ENCODE measurements at places on chromosomes 1 and 21.

DNA sequence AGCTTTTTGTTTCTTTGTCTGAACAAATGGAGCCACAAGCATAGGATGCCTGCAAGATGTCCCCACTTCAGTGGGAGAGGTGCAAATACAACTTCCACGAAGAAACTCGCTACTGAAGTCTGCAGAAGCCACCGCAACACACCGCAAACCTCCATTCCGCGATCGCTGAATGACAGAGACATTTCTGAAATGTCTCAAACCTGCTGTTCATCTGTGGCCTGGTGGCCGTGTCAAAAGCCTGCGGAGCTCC, 1.0 kb downstream of the TP53BP2 start:
- DNase-seq = peak; percentile 57

DNA sequence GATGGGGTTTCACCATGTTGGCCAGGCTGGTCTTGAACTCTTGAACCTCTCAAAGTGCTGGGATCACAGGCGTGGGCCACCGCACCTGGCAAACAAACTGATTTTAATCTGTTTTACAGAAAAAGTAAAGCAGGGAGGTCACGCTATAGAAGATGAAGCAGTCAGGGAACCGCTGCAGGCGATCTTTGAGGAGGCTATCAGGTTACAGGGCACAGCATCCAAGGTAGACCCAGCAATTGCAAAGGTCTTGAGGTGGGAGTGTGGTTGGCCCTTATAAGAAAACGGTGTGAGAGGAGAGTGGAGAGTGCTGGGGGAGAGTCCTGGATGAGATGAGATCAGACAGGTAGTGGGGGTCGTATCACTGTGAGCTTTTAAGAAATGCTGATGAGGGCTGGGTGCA, 2.6 kb upstream of the TMCO4 start:
- DNase-seq = no peak

GRCh38 chr1:207603777-207604176, 41.2 kb upstream of the CR1L start:
- no peak for DNase-seq

DNA sequence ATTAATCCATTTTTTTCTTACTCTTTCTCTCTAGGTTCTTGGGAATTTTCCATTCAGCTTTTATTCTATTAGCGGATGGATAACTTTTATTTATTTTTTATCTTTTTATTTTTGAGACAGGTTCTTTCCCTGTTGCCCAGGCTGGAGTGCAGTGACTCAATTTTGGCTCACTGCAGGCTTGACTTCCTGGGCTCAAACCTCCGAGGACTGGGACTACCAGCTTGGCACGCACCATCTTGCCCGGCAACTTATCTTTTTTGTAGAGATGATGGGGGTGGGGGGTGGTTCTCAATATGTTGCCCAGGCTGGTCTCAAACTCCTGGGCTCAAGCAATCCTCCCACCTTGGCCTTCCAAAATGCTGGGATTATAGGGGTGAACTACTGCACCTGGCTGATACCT, 36.1 kb upstream of the CHIT1 start:
- no peak for DNase-seq

DNA sequence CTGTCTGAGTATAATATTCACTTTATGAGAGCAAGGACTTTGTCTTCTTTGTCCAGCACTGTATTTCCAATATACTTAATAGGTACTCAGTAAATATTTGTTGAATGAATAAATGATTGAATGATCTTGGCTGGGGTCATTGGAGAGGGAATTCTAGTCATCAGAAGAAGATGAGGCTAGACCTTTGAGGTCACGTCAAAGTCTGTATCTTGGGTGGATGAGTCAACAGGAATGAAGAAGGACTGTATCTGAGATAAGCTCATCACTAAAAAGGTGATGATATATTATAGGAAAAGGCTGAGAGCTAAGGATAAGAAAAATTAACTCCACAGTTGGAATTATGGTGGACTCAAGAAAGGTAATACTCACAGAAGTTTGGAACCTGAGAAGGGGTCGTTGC, 125.1 kb upstream of the MAGI3 start:
- no peak for DNase-seq

DNA sequence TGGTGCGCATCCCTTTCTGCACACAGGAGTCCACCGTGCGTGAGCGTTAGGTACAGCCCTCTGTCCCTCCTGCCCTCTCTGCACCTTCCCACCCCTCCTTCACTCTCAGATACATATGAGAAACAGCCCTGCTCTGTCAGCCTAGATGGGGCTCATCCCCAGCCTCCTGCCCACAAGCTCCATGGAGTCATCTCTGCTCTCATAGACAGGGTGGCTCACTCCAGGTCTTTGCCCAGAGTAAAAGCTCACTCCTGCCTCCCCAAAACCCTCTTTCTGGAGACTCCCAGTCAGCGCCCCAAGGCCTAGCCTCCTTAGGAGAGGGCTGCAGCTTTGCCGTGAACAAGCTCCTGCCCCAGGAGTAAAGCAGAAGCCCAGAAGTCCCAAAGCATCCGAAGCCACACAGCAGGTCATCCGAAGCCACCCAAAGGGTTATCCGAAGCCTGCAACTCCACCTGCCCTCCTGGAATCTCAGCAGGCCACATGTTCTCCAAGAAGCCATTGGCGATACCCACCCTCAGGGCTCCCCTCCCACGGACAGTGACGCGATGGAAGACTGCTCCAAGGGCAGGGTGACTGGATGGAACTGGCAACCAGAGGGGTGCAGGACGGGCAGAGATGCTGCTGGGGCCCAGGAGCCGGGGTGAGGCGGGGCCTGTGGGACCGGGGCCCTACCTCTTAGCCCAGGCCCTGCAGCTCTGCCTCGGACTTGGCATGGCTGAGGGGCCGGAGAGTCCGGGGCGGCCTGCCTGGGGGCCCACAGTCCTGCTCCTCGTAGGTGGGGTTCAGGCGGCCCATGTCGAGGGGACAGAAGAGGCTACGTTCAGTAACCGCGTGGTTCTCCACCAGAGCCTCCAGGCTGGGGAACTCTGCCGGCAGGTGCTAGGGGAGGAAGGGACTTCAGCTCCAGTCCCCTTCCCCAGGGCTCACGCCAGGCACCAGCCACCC, 3.6 kb upstream of the KIF17 start:
- DNase-seq = no peak

GRCh38 chr21:45302082-45303061, 14.7 kb upstream of the POFUT2 start:
- no peak for DNase-seq

DNA sequence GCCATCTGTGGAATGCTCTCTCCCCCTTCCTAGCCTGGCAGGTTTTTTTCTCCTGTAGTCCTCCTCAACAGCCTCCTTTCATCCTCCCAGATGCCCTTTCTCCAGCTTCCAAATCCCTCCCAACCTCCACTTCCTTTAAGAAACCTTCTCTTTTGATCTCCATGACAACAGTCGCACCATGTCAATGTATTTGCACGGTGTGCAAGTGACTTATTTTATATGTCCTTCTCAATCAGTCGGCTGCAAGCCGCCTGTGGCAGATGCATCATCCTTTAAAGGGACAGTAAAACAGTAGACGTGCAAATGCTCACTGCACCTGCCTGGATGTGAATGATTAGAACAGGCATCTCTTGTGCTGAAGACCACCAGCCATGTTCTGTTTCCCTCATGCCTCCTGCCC, 285.2 kb downstream of the PCP4 start:
- no peak for DNase-seq

DNA sequence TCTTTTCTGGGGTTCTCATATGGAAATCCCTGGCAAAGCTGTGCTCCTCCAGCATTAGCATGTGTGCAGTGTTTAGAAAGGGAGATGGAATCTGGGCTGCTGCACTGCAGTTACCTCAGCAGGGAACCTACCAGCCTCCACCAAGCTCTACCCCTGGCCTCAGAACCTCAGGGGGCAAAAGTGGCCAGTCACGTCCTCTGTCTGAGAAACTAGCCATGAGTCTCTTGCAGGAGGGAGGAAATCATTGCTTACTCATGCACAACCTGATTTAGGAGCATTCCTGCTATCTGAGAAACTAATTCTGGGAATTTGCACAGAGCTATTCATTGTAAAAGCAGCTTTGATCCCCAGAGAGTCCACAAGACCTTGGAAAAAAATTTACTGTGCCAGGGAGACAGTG, 80.6 kb upstream of the IPO9 start:
- no peak for DNase-seq

DNA sequence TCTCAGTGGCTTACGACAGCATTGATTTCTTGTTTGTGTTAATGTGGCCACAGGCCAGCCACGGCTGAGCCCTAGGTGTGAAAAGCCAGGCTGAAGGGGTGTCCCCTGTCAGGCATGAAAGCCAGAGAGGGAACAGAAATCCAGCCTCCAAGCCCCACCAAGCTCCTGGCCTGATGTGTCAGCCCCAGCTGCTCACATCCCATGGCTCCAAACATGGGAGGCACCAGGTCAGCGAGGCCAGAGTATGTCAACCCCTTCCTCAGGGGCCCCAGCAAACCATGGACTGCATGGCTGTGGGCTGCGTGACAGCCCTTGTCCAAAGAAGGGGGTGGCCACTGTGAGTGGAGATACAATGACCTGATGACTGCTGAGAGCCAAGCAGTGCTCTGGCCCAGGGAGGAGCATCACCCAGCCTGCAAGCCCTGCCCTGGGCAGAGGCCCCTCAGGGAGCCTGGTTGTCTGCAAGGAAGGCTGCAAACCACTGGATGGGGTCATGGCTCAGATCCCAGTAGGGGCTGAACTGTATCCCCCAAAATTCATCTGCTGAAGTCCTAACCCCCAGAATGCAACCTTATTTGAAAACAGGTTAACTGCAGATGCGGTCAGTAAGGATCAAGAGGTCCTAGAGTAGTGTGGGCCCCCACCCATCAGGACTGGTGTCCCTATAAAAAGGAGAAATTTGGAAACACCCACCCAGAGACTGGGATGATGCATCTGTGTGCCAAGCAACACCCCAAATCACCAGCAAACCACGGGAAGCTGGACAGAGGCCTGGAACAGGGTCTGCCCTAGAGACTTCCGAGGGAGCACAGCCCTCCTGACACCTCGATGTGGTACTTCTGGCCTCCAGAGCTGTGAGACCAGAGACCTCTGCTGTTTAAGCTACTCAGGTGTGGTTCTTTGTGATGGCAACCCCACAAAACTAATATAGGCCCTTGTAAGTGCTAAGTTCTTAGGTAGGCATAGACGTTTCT, 3.3 kb upstream of the MX2 start:
- no peak for DNase-seq

DNA sequence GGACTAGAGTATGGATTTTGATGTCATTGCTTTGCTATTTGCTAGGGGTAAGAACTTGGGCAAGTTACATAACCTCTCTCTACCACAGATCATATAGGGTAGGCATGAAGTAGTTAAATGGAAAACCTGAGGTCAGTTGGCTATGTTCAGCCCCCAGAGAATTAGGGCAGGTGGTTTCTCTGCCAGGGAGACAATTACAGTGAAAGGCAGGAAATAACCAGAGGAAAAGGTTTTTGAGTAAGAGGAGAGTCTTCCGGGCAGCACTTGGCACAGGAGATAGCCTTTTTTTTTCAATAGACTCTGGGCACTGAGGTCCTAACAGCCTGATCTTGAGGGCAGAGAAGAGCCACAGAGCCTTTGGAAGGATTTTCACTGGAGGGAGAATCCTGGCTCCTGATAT, 16.7 kb upstream of the SERBP1 start:
- DNase-seq = no peak

DNA sequence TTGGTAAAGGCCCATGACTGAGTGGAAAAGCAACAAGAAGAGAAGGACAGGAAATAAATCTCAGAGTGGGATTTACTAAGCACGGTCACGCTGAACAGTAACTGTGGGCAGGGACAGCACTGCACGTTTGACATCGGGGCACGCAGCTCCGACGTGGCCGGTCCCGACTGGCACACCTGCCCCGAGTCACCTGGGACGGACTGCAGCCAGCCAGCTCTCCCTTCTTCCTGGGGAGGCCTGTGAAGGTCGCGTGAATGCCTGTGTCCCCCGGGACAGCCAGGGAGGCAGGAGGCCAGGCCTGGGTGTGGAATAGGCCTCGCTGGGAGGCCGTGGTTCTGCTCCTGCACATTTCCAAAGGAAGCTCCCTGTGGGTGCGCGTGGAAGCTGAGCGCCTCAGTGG, 140.2 kb downstream of the PRDM16 start:
- no peak for DNase-seq

DNA sequence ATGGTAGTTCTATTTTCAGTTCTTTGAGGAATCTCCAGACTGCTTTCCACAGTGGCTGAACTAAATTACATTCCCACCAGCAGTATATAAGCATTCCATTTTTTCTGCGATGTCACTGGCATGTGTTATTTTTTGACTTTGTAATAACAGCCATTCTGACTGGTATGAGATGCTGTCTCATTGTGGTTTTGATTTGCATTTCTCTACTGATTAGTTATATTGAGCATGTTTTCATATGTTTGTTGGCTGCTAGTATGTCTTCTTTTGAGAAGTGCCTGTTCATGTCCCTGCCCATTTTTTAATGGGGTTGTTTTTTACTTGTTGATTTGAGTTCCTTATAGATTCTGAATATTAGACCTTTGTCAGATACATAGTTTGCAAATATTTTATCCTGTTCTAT, 87.9 kb downstream of the RPS6KC1 start:
- peak; percentile 4 for DNase-seq

DNA sequence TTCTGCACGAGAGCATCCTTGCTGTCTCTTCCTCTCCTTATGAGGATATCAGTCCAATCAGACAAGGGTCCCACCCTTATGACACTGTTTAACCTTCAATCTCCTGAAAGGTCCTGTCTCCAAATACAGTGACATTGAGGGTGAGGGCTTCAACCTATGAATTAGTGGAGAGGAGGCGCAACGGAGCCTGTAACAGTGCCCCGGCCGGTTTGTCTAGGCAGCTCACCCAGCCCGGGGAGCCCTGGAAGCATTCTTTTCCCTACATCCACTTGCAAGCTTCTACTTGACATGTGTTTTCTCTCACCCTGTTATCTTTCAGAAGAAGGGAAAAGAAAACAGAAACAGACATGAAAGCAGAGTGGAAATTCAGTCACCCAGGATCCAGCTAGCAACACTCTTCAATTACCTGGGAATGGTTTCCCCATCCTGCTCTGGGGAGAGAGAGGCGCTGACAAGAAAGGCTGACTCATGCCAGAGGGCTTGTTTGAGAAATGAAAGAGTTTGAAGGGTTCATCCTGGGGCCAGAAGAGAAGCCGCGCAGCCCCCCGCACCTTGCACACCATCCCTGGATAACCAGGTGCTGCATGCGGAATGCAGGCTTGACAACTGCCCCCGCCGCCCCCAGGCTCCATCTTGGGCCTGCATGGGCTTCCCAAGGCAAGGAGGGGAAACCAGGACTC, 394.9 kb downstream of the NPHP4 start:
- DNase-seq = no peak

DNA sequence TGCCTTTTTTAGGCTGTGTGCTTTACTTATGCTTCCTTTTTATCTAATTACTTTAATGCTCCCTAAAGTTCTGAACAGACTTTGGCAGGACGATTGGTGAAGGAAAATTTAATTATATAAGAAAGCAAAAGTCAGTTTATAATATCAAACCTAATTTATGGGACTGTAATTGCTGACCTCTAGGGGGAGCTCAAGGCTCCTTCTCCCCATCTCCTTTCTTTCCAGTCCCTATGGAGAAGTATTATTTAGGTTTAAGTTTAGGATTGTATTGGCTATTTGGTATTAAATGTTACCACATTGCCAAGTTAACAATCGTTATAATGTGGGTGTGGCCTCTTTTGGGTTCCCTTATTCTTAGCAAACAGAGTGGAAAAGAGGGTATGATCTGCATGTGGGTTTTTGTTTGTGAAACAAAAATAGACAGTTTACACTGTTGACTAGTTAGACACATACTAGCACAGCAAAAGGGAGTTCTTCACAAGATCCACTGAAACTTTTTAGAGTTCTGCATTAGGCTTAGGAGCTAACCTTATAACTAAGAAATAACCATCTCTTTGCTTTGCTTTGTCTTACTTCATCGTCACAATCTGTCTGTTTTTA, 48.2 kb upstream of the TNFSF4 start:
- peak; percentile 58 for DNase-seq

GRCh38 chr1:210681158-210681557, 352.5 kb downstream of the HHAT start:
- DNase-seq = no peak
